Endodermal cell (in vitro differentiated cells): ENCODE measurements at places on chromosomes 7 and 10.

- no peak for DNase-seq
Observed at GRCh38 chr7:20545016-20545415, 70.5 kb upstream of the ABCB5 start.

GRCh38 chr7:124779194-124779593 lies 13.6 kb upstream of the GPR37 start:
- DNase-seq: no peak

- DNase-seq: no peak
Observed at GRCh38 chr7:69696054-69696591, 97.8 kb downstream of the AUTS2 start.

- DNase-seq: peak; percentile 87
Observed at GRCh38 chr10:102347236-102347828, 48.2 kb upstream of the NFKB2 start.

DNA sequence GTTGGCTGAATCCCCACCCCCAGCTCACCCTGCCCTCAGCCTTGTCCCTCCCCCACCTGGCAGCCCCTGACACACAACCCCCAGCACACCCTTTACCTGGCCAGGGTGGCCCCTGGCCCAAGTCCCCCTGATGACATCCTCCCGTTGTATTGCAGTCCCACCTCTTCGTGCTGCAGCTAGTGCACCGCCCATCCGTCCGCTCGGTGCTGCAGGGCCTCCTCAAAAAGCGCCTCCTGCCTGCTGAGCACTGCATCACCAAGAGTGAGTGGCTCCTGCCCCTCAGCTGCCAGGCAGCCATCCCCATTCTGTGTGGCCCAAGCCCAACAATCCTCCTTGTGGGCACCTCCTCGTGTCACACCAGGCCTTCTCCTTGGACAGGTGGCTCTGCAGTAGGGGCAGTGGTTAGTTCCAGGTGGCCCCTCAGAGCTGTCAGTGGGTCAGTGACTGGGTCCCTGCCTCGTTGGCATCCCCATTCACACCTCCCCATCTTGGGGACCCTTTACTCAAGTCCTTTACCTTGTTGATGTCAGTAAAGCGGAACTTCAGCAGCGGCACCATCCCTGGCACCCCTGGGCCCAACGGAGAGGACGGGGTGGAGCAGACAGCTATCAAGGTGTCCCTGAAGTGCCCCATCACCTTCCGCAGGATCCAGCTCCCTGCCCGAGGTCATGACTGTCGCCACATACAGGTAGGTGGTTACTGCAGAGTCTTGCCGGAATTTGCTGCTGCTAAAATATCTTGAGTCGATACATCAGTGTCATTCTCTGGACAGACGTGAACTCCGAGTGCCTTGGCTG lies 14.3 kb downstream of the ZMIZ2 start:
- DNase-seq: peak; percentile 41

- no peak for DNase-seq
Observed at GRCh38 chr10:111974325-111974724, 209.2 kb downstream of the GPAM start.

- DNase-seq: no peak
Observed at GRCh38 chr10:97937928-97938327, 88.3 kb downstream of the GOLGA7B start.

DNA sequence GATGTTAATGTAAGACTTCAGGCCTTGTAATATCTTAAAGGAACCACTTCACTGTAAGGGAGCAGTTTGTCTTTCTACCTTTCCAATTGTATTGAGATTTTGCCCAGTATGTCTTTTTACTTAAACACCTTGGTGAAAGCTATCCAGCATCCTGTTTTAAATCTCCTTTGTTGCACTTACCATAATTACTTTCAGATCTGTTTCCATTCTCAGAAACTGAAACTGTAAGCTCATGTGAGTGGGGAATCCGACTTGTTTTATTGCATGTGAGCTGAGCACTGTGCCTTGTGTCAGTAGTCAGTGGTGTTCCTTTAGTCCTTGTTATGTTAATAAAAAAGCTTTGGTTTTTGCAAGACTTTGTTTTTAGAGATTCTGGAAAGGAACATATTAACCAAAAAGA lies 42.2 kb downstream of the BMPR1A start:
- no peak for DNase-seq

DNA sequence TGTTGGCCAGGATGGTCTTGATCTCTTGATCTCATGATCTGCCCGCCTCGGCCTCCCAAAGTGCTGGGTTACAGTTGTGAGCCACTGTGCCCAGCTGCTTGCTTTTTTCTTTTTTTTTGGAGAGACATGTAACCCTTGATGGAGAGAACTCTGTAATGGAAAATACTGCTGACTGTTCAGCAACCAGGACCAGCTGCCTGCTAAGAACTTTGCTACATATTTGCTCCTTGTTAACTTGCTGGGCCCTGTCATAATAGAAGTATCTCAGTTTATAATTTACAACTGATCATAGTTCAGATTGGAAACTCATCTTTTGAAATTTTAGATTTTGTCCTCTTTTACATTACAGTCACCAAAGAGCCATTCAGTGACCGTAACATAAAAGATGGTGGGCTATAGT lies 34.9 kb downstream of the TASOR2 start:
- DNase-seq: no peak

DNA sequence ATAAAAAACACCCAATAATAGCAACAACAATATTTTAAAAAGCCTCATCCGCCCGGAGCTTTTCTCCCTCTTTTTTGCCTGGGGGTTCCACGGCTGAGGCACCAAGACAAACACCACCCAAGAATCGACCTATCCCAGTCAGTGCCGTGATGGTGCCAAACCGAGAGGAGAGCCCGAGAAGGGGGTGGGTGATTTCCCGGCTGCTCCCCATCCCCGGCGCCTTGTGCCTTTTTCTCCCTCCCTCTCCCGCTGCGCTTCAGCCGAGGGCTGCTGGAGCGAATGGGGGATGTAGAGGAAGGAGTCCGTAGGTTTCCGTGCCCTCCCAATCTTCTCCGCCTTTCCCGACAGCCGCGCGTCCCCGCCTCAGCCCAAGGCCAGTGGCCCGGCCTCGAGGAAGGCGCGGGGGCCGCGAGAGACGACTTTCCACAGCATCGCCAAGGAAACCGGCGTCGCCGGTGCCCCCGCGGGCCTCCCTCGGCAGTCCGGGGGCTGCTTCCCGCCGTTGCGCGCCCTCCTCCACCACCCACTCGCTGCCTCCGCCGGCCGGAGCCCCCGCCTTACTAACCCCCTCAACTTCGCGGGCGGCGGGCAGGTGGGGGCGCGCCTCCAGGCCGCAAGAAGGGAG lies 1.3 kb downstream of the EGR2 start:
- DNase-seq: peak; percentile 70

GRCh38 chr10:1240341-1240775 lies 184.2 kb downstream of the WDR37 start:
- peak; percentile 93 for DNase-seq

- DNase-seq: no peak
Observed at GRCh38 chr10:116612107-116612769, 8.5 kb upstream of the PNLIPRP2 start.

GRCh38 chr7:134885967-134886352 lies 100.3 kb upstream of the AGBL3 start:
- no peak for DNase-seq

GRCh38 chr7:111639934-111640333 lies 77.6 kb upstream of the IMMP2L start:
- no peak for DNase-seq

DNA sequence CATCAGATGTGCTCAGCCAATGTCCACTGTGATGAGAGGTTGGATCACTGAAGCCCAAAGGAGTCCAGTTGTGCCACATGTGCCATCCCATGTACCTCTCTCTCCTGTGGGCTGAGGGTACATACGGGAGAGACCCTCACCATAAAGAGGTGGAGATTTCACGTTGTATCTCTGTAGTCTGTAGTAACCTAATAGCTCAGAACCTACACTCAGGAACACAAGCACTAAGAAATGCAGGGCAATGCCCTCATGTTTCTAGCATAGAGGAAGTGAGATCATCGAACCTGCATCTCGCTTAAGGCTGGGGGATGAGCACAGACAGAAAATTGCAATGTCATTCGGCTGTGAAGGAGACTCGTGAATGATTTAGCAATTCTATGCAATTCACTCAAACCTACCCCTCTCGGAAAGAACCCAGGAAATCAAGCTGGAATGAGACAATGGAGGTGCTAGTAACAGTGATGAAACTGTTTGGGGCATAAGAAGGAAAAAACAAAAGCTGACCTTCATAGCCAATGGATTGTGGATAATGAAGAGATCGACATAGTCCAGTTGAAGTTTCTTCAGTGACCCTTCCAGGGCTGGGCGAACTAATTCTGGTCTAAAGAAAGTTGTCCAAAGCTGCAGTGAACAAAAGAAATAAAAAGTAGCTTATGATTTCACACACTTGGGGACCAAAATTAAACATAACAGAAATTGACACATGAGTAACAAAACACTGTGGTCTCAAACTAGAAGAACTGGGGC lies 80.3 kb upstream of the UCN3 start:
- no peak for DNase-seq

DNA sequence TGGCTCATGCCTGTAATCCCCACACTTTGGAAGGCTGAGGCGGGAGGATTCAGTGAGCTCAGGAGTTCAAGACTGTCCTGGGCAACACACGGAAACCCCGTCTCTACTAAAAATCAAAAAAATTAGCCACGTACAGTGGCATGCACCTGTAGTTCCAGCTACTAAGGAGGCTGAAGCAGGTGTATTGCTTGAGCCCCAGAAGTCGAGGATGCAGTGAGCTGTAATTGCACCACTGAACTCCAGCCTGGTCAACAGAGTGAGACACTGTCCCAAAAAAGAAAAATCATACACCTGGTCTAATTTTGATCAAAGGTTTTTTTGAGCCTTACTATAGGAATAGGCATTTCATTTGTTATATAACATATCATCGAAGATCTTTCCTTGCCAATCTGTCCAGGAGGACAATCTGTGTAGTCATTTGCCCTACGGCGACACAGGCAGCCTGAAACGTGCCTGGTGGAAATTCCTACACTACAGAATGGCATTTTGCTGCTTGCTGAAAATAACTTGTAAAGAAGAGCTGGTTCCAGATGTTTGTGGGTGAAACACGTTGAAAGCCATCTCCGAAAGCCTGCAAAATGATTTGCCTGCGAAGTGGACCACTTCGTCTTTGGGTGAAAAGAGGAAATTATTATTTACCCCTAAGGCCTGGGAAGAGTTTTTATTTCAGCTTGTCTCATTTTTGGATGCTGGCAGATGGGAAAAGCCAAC lies 31.3 kb upstream of the GDI2 start:
- DNase-seq: peak; percentile 16

DNA sequence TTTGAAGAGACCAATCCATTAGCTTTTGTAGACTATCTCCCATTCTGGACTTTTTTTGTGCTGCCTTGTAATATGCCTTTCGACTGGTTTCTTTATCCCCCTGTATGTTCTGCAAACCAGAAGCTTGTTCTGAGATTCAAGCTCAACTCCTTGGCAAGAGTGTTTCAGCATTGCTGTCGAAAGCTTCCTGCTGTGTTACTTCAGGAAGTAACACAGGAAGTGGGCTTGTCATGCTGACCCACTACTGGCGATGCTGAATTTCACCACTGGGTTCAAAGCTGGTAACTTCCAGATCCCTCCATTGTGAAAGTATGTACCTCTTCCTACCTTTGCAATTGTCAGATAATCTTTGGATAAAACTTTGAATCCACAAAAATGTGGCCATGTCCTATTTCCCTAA lies 57.9 kb upstream of the INSYN2A start:
- DNase-seq: no peak

DNA sequence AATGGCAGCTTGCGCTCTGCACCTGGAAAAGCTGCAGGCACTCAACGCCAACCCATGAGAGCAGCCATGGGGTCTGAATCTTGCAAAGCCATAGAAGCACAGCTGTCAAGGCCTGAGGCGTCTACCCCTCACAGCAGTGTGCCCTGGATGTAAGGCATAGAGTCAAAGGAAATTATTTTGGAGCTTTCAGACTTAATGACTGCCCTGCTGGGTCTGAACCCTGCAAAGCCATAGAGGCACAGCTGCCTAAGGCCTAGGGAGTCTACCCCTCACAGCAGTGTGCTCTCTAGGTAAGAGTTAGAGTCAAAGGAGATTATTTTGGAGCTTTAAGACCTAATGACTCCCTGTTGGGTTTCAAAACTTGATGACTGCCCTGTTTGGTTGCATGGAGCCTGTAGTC lies 706.9 kb upstream of the VSTM2A start:
- DNase-seq: no peak

- DNase-seq: no peak
Observed at GRCh38 chr7:104209063-104209462, 1.2 kb upstream of the ORC5 start.

- DNase-seq: no peak
Observed at GRCh38 chr7:24911213-24911603, 68.8 kb downstream of the OSBPL3 start.

DNA sequence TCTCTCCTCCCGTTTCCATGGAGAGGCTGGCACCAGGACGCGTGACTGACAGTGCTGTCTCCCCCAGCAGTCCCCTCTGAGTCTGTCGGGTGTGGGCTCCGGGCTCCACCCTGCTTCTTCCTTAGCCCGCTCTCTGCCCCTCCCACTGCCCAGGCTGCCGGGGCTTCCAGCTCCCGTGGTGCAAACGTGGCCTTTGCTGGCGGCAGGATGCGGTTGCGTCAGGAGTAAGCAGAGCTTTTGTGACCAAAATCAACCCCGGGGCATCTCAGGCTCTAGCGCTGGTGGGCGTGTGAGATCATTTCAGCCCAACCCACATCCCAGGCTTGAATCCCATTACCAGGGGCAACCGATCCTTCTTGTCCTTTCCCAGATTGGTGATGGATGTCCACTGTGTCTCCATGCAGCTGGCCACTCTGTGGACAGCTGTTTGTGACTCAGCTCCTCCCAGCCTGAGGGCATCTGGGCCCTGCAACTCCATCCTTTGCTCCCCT lies 28.2 kb downstream of the PTPRE start:
- DNase-seq: no peak

GRCh38 chr7:107173691-107174406 lies 5.0 kb downstream of the HBP1 start:
- DNase-seq: no peak

DNA sequence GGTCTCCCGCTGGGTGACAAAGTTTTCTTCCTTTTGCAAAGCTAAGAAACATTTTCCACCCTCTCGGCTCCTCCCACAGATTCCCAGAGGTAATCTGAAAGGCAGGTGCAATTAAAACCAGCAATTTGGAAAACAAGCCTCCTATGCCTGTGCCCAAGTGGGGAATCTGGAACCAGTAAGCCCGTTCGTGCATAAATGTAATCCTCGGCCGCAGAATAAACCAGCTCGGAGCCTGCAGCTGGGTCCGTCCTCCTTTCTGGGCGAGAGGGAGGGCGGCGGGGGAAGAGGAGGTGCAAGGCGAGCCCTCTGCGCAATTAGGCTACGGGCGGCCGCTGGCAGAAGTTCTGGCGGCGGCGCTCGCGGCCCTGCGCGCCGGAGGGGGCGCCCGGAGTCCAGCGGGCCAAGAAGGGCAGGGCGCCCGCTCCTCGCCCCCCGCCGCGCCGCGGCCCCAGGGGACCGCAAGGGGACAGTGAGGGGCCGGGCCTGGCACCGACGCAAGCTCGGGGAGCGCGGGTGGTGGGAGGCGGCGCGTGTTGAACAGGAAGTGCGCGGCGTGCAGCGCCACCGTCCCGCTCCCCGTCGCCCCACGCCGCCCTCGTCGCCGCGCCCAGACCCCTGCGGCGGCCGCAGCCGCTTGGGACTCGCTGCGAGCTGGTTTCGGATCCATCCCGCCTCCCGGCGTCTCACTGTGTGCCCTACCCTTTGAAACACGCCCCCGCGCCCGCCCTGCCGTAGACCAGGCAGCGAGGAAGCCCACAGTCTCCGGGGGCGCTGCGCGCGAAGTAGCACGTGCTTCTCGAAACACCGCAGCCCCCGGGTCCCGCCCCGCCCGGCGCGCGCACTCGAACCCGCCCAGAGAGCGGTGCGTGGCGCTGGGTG lies at the start of gene PRKAG2:
PRKAG2 (minus strand) TSS at position 217 of the 879 bp plus-strand sequence. CDS start 495 bp downstream, outside the sequence.
- peak; percentile 77 for DNase-seq

GRCh38 chr10:88070080-88070880 lies 206.9 kb downstream of the PTEN start:
- DNase-seq: no peak

GRCh38 chr7:123366626-123367025 lies 166.9 kb upstream of the SLC13A1 start:
- no peak for DNase-seq
